ENCODE measurements at places on chromosomes 3 and 15. TPM values are rescaled to one million over a fixed set of nuclear protein-coding genes. Genes with fewer than 3 reads are reported as not detected.

The WDR93 gene
- polyA plus RNA-seq = 1.5 TPM

The FRMD4B gene
- 77.3 TPM for polyA plus RNA-seq

The GRK7 gene
- polyA plus RNA-seq = 0.19 TPM

The CCK gene
- polyA plus RNA-seq = not detected

The GABRR3 gene
- polyA plus RNA-seq = not detected

The MST1 gene
- polyA plus RNA-seq = 59.7 TPM

The PIK3CA gene
- polyA plus RNA-seq = 27.3 TPM

The DPPA2 gene
- polyA plus RNA-seq = not detected

The PPP2R3A gene
- 14.5 TPM for polyA plus RNA-seq

The CPN2 gene
- not detected for polyA plus RNA-seq

The NTRK3 gene
- polyA plus RNA-seq = 9.8 TPM

The TM2D3 gene
- 65.3 TPM for polyA plus RNA-seq

The MASP1 gene
- 6.1 TPM for polyA plus RNA-seq

The CISH gene
- polyA plus RNA-seq = 23.8 TPM

The WNT5A gene
- polyA plus RNA-seq = 11.1 TPM

The NRROS gene
- 6.5 TPM for polyA plus RNA-seq

The TPRG1 gene
- 0.52 TPM for polyA plus RNA-seq

The FBXL22 gene
- 3.1 TPM for polyA plus RNA-seq

Measured in left lung (tissue), 14 donors.